ENCODE measurements at places on chromosomes 1 and 21.
A peak's percentile ranks its signal among the peaks of the same experiment; 100 is the strongest.

GRCh38 chr1:172484252-172484651 is 40.4 kb upstream of the PIGC start:
- no peak for DNase-seq

DNA sequence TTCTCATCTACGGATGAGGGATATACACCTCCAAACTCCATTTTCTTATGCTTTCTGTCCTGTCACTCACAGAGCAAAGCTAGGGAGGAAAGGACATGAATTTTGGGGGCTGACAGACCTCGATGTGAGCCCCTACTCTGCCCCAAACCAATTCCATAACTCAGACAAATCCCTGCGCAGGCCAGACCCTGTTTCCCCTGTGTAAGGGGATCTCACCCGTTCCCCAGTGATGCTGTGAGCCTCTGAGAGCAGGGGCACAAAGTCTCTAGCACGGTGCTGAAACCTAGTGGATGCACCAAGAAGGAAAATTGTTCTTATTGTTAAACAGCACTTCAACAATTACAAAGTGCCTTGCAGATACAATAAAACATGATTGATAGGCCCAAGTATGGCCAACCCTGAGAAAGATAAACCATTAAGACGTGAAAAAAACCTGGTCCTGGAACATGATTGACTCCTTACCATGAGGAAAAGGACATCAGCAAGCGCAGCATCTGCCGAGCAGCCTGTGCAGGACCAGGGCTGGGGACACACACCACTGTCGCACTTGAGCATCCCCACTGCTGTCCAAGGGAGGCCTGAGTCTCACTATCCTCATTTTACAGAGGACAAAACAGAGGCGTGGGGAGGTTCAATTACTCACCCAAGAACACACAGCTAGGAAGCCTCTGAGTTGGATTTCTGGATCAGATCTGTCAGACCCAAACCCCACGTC is 137.8 kb downstream of the GLIS1 start:
- DNase-seq, result no peak

GRCh38 chr21:29939104-29939923 is 482 bp downstream of the GRIK1 start:
- DNase-seq, result peak; percentile 54

- DNase-seq, result no peak
Measured at GRCh38 chr1:38677311-38677710, 182.3 kb downstream of the RRAGC start.

DNA sequence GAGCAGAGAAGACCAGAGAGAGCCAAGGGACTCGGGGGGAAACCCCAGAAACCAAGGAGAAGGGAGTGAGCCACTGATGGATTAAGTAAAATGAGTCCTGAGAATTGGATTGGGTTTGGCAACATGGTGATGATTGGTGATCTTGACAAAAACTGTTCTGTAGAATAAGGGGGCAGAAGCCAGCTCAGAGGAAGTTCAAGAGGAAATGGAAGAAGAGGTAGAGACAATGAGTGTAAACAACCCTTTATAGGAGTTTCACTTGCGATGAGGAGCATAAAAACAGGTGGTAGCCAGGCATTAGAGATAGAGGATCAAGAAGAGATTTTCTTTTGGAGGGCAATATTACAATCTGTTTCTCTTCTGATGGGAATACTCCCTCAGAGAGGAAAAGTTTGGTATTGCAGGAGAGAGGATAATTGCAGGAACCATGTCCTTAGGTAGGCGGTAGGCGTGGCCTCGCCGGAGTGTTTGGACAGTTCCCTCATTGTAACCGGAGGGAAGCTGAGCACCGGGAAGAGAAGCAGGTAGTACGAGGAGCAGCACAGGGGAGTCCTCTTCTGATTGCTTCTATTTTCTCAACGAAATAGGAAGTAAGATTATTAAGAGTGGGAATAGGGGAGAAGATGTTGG is 68.4 kb upstream of the TENT5C start:
- no peak for DNase-seq

DNA sequence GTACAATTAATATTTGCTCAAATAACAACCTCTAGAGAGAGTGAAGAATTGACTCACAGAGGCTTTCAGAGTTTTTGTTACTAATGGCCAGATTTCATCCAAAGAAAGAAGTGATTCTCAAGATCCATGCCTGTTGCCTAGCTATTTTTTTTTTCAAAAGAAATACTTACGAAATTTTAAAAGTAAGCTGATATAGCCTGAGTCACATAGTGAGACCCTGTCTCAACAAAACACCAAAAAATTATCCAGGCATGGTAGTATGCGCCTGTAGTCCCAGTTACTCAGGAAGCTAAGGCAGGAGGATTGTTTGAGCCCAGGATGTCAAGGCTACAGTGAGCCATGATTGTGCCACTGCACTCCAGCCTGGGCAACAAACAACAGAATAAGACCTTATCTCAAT is 14.6 kb downstream of the PALMD start:
- no peak for DNase-seq

DNA sequence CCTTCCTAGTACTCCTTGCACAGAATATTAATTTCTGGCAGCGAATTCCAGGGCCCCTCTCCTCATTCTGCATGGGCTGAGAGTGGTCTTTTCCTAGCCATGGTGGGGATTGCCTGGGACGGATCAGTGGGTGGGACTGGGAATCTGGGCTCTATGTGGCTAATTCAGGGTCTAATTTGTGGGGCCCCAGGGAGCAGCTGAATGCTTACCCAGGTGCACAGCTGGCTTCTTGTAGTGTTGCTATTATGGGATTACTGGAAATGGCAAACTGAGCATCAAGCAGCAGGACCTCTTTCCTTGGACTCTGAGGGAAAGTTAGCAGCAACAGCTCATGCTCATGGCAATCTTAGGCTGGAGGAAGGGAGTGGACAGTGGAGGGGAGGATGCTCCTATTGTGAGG is 187.1 kb upstream of the CACNA1E start:
- DNase-seq, result no peak

DNA sequence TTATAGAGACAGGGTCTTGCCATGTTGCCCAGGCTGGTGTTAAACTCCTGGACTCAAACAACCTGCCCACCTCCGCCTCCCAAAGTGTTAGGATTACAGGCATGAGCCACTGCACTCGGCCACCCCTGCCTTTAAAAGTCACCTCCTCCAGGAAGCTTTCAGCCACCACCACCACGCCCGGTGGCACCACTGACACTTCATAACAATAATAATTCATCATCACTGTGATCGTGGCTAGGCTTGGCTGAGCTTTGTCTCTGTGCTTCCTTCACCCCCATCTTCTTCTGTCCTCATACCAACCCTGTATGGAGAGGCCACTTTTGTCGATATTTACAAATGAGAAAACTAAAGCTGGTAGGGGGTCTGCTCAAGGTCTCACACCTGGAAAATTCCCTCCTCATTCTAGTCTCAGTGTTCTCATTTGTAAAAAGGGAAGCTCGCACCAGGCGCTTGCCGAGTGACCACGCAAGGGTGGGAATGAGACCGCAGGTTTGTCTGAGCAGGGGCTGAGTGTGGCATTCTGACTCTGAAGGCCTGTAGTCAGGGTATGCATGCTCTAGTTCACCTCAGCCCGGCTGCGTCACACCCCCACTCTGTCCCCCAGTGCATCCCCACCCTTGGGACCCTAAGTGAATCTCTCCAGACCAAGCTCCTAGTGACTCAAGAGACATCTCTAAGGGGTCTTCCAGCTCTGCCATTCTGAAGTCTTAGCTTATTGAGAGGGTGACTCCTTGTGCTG is 12.9 kb upstream of the EPHA2 start:
- DNase-seq, result no peak

DNA sequence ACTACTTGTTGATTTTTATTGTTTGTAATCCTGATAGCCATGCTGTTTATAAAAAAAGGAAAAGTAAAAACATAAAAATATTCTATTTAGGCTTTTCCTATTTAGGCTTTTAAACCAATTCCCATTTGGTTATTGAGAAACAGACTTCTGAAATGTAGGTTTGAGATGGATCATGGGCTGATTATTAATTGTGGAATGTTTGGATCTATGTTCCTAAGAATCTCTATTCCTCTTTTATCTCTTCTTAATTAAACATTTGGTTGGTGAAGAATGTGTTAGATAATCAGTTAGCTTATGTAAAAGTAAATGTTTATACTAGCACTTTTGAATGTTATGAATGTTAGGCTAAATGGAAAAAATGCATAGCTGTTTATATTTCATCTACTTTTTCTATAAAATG is 97.4 kb downstream of the ATF6 start:
- no peak for DNase-seq

GRCh38 chr1:161743231-161743630 is 6.4 kb upstream of the DUSP12 start:
- DNase-seq, result no peak

- no peak for DNase-seq
Measured at GRCh38 chr21:42753804-42754203, 100.4 kb downstream of the PDE9A start.

GRCh38 chr1:110070671-110071242 is at the start of gene ALX3:
Gene ALX3 (minus strand): TSS chr1:110070672. CDS start chr1:110070612, 60 bp downstream.
- peak; percentile 57 for DNase-seq

GRCh38 chr1:2213576-2214505 is 14.3 kb upstream of the SKI start:
- DNase-seq, result peak; percentile 73

DNA sequence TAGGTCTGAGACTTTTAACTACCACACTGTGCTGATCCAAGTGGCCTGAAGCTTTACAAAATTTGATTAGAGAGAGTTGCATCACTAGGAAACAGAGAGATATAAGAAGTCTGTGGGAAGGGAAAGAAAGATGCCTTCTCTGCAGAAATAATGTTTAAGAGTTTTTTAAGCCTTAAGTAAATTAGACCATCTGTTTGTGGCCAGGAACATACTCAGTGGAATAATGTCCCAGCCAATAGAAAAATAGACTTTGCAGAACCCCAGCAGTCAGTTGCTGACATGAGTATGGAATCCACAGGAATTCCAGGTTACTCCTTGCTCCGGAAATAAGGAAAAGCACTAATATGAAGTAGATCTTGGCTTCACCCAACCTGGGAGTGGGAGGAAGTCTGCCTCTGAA is 144.8 kb downstream of the ST6GALNAC5 start:
- DNase-seq, result no peak

DNA sequence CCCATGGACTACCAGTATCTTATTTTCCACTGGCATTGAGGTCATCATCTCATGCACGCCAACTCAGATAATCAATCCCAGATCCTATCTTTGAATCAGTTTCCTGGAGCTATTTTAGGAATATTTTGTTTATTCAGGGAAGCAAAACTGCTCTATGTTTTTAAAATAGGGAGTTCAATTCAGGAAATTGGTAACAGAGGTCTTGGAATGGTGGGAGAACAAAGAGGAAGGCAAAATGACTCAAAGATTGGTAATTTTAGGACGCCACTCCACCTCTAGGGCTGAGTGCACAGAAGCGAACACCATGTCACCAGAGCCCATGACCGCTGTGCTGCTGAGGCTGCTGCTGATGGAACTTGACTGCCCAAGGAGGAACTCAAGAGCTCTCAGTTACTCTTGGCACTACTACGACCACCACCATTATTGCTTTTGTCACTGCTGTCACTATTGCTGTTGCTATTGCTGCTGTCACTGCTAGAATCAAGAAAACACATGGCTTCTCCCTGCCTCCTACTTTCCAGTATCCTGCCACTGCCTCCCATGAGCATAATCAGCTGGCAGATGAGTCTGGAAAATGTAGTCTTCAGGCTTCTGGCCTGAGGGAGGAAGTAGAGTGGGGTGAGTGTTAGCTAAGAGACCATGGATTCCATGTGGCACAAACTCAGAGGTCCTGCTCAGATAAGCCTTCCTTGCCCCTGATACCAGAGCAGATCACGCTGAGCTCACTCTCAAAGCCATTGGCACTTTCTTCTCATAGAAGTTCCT is 71.6 kb upstream of the CNIH3 start:
- no peak for DNase-seq

GRCh38 chr1:239308701-239309333 is 77.6 kb upstream of the CHRM3 start:
- DNase-seq, result peak; percentile 50

- no peak for DNase-seq
Measured at GRCh38 chr1:27102134-27102706, 52.7 kb downstream of the SLC9A1 start.

GRCh38 chr1:178093951-178094738 is at the start of gene RASAL2:
Gene RASAL2 (plus strand): TSS chr1:178094104. CDS start chr1:178094493, 389 bp downstream.
- DNase-seq, result peak; percentile 77

GRCh38 chr1:86499987-86500593 is 31.4 kb downstream of the CLCA1 start:
- no peak for DNase-seq

DNA sequence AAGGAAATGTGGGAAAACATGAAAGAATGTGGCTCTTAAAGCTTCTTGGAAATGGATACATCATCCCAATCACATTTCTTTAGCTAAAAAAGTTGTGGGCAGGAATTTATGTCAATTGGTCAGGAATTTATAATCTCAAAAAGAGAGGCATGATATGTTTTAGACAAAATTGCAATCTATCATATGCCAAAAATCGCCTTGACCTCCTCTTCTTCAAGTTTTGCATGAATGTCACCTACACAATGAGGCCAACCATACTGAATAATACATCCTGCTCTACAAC is 42.4 kb downstream of the ATP6V1G3 start:
- DNase-seq, result no peak

GRCh38 chr21:46308431-46308830 is 15.2 kb downstream of the C21orf58 start:
- DNase-seq, result no peak

DNA sequence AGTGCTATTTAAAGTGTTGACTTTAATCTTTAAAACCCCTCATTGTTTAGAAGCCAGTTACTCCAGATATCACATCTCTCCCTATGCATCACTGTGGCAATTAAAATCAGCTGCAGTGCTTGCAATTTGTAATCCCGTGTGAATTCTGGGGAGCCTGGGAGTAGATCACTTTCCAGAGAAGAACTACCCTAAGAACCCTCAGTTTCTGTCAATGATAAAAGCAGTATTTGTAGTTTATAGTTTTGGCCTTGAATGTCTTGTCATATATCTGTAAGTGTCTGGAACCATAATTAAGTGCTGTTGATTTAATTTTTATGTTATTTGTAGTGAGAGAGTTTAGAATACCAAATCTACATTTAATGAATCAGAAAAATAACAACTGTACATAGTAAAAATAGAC is 5.5 kb upstream of the SPAG17 start:
- no peak for DNase-seq

DNA sequence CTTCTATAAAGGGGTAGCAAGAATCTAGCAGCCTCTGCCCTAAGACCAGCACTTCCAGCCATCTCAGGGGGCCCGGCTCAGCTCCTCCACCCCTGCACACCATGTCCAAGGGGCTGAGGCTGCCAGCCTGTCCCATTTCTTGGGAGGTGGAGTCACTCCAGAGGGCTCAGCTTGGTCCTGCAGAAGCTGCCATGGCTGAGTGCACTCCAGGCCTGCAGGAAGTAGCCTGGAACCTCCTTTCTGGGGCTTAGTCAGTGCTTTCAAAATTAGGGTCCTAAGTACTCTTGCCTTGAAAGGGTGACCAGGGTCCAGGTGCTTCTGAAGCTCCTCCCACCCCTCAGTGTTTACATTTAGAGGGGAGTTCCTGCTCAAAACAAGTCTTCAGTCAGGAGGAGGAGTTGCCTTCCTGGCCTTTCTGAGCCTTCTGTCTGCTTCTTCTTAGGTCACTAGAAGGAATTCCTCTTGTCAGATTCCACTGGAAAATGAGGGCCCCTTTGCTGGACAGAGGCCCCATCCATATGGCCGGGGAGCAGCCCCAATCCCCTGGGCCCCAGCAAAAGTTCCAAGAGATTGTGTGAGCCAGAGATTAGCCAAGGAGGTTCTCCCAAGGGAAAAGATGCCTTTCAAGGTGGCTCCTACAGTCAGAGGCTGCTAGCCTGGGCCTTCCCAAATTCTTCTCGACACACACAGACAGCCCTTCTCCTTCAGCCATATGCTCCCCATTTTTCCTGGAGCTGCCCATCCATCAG is 128.1 kb upstream of the VAMP3 start:
- no peak for DNase-seq

- no peak for DNase-seq
Measured at GRCh38 chr1:177413982-177414596, 243.3 kb downstream of the BRINP2 start.

Data from mesothelial cell of epicardium (in vitro differentiated cells).